ENCODE measurements at places on chromosomes 5 and 9.

DNA sequence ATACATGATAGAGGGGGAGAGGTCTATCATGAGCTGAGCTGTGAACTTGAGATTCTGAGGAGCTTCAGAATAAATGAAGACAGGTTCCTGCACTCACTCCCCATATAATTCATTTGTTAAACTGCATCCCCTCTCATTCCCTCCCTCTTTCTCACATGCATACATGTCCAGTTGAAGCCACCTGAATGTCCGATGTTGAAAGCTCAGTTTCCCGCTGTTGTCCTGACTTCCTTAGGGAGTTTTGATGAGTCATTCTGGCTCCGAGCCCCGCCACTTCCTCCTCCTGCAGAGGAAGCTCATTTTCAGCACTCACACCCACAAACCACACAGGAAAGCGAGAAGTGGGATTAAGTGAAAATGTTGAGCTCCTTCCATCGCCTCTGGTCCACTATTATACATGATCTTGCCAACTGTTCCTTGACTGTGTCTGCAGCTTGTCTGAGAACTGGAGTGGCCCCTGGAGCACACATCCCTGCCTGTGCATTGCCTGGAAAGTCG is 121.2 kb downstream of the CEMIP2 start:
- peak; percentile 74 for DNase-seq

GRCh38 chr5:39214912-39215709 is 4.3 kb downstream of the FYB1 start:
- DNase-seq = no peak

DNA sequence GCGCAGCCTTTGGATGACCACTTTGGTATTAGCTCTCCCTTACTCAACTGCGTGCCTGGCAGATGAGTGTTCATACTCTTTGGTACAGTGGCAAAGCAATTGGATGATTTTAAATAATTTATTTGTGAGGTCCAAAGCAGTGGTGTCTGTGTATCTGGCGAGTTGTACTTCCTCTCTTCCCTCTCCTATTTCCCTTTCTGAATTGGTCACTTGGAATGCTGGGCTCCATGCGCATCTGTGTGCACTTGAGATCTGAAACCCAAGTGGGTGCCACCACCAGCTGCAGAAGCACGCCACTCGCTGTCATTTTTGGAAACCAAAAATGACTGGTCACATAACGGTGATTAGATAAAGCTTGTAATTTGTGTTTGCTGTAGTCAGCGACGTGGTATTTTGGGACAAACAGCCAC is 386.0 kb upstream of the KLF4 start:
- no peak for DNase-seq

DNA sequence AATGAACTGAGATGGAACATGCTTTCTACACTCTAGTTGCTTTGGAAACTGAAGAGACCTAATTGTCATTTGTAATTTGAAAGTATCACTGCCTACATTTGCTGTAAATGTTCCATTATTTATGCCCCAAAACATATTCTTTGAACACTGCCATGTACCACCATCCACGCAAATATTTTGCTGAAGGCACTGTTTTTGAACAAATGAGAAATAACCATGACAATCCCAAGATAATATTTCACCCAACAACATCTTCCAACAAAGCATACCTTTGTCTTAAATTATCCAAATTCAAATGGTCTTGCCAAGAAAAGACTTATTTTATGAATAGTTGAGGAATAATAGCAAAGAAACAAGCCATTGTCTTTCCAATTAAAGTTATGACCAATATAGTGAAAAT is 356.2 kb downstream of the SEMA5A start:
- DNase-seq = no peak

GRCh38 chr5:7047511-7048261 is 334.5 kb downstream of the TENT4A start:
- DNase-seq = no peak

- DNase-seq = no peak
Observed at GRCh38 chr5:76626738-76627137, 3.5 kb upstream of the F2RL2 start.

DNA sequence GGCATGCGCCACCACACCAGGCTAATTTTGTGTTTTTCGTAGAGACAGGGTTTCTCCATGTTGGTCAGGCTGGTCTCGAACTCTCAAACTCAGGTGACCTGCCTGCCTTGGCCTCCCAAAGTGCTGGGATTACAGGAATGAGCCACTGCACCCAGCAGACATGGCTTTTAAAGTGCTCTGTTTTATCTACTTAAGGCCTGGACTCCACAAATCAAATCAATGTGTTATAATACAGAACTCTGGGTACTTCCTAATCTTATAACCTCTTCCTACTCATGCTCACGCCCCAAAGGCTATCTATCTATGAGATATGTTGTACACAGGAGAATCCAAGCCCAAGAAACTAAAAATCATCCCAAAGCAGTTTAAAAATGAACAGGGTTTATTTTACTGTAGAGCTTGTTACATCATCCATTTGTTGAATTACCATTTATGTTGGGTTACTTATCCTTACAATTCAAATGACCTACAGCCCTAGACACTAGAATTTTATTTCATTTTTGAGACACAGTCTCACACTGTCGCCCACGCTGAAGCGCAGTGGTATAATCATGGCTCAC is 155.1 kb downstream of the EFNA5 start:
- no peak for DNase-seq

- no peak for DNase-seq
Observed at GRCh38 chr5:37739817-37740261, 100.0 kb downstream of the GDNF start.

- DNase-seq = no peak
Observed at GRCh38 chr9:107794259-107794658, 304.7 kb upstream of the KLF4 start.

GRCh38 chr9:84310883-84311282 is 29.7 kb downstream of the SLC28A3 start:
- DNase-seq = no peak

DNA sequence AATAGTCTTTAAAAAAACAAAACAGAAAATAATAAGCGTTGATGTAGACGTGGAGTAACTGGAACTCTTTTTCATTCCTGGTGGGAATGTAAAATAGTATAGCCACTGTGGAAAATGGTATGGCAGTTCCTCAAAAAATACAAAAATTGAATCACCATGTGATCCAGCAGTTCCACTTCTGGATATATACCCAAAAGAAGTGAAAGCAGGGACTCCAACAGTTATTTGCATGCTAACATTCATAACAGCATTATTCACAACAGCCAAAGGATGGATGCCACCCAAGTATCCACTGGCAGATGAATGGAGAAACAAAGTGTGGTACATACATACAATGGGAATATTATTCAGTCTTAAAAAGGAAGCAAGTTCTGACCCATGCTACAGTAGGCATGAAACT is 4.2 kb upstream of the PHF2 start:
- DNase-seq = no peak

DNA sequence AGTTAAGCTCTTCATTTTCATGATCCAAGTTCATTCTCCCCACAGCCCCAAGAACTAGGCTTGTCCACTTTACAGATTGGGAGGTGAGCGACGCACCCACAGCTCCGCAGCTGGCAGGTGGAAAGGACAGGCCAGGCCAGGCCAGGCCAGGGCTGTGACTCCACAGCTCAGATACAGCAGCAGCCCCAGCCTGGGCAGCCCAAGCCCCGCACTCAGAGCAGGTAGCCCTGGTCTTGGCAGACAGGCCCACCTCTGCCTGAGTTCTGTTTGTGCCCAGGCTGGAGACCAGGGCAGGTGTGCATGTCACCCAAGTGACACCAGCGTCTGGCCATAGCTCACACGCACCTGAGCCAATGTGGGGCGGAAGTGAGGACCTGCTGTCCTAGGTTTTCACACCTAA is 124.7 kb downstream of the WNK2 start:
- no peak for DNase-seq

DNA sequence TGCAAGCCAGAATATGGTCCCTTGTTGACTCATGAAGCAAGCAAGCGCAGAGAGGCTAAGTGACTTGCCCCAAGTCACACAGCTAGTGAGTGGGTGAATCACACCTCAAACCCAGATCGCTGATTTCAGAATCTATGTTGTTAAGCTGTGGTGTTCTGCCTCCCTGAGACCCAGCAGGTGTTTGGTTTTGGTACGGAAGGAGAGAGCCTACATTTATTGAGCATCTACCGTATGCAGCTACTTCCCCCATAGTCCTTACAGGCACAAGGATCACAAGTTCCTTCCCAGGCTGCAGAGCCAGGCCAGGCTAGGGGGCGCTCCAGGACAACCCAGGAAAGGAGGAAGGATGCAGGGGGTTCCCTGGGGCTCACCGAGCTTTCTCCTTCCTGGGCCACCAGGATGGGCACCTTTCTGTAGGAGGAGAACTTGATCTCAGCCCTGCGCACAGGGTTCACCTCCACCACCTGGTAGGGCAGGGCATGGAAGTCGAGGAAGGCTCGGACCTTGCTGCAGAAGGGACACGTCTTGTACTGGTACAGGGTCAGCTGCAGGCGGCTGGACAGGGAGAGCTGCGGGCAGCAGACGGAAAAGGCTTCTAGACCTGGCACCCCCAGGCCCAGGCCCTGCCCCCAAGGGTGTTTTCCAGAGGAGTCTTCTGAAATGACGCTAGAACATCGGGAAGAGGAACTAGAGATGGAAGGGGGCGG is 2.5 kb downstream of the PTGES2 start:
- DNase-seq = peak; percentile 28

DNA sequence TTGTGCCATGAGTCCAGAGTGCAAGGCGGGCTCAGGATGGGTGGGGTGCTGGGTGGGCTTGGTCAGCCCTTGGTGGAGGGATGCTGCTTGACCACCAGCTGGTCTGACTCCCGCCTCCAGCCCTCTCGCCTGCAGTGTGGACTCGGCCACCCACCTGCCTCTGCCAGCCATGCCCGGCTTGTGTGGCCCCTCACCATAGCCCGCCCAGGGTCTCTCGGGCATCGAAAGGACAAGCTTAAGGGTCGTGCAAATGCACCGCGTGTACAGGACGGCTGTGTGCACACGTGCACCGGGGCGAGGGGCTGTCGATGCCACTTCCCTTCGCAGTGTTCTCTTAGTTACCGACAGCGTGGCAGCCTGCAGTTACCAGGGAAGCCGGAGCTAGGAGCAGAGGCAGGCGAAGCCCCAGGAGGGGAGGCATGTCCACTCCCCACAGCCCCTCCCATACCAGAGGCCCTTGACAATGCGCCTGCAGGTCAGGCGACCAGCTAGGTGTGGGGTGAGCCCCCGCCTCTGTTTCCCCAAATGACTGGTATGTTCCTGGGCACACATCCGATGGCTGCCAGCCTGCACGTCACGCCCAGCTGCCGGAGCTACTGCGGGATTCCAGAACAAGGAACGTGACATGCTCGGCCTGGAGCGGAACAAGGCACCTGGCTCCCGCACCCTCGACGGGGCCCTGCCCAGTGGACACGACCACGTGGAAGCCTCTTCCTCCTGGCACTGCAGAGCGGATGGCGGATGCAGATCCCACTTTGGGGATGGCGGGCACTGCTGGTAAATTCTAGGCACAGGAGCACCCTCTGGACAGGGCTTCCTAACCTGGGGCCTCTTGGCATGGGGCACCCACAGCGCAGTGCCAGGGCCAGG is 7.8 kb downstream of the LCN9 start:
- no peak for DNase-seq

- no peak for DNase-seq
Observed at GRCh38 chr5:5588887-5589826, 166.7 kb downstream of the ICE1 start.

DNA sequence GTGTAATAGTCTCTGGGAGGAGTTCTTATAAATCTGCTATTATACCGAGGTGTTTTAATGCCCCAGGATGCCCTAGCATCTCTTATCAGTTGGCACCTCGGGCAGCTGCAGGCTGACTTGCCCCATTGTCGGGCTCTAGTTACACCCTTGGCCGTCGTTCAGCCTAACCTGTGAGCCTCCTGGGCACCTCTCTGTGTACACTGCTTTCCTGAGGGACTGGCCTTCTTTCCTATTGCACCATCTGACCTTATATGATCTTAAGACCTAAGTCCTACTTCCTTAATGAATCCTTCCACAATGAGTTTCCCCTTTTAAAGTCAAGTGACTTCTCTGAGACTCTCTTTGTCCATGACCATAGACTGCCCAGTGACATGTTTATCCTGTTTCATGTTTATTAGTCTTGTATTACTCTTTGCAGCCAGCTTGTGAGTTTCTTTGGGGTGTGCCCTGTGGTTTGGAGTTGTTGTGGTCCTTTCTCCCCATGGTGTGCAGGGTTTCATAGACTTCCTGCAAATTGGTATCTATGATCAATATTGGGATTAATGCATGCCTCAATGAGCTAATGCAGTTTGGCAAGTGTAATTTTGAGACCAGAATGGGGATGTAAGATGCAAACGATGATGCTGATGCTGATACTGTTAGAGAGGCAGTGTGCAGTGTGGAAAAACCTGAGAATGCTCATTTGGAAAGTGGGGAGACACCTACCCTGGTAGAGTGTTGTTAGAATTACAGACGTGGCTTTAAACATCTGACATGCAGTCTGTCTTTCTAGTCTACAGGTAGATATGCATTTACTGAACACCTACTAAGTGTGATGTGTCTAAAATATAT is 4.9 kb downstream of the DAPK1 start:
- DNase-seq = peak; percentile 82

- DNase-seq = no peak
Observed at GRCh38 chr5:80069251-80069800, 34.2 kb downstream of the THBS4 start.

- no peak for DNase-seq
Observed at GRCh38 chr9:77854916-77855311, 176.7 kb downstream of the GNAQ start.

- DNase-seq = no peak
Observed at GRCh38 chr5:131357739-131358561, 94.1 kb downstream of the CDC42SE2 start.

DNA sequence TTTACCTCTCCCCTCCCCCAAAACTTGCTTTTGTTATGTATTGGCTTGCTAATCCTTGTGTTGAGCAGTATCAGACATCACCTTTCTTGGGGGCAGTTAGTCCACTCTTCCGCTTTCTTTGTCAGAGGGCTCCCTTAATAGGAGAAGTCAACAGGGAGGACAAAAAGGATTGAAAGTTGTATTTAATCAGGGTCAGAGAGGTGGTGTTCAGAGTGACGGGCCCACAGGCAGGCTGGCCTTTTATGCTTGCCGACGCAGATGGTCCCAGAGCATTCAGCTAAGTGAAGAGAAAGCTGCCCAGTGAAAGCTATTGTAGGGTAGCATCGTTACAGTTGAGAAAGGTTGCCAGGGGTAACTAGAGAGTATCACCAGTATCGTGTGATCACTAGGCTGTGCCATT is 131.1 kb downstream of the ZCCHC7 start:
- no peak for DNase-seq

DNA sequence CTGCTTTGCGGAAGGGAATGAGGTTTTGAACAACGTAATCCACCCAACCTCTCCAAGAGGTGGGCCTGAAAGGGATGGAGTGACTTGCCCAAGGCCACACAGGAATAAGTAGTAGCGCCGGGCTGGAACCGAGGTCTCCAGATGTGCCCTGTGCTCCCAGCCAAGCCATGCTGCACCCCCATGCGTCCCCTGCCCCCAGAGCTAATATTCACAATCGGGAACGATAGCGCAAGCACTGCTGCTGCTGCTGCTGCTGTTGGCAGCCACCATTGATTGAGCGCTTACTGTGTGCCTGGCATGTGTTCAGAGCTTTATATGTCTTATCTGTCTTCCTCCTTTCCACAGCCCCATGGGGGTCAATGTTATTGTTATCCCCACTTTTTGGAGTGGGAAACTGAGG is 43.9 kb downstream of the AMBP start:
- no peak for DNase-seq

GRCh38 chr5:113510836-113511451 is 2.5 kb upstream of the YTHDC2 start:
- DNase-seq = no peak

GRCh38 chr5:12870872-12871539 is 966.8 kb upstream of the CTNND2 start:
- DNase-seq = no peak
